Esophagus squamous epithelium (tissue), 5 donors: ENCODE measurements at places on chromosomes 4 and X.

DNA sequence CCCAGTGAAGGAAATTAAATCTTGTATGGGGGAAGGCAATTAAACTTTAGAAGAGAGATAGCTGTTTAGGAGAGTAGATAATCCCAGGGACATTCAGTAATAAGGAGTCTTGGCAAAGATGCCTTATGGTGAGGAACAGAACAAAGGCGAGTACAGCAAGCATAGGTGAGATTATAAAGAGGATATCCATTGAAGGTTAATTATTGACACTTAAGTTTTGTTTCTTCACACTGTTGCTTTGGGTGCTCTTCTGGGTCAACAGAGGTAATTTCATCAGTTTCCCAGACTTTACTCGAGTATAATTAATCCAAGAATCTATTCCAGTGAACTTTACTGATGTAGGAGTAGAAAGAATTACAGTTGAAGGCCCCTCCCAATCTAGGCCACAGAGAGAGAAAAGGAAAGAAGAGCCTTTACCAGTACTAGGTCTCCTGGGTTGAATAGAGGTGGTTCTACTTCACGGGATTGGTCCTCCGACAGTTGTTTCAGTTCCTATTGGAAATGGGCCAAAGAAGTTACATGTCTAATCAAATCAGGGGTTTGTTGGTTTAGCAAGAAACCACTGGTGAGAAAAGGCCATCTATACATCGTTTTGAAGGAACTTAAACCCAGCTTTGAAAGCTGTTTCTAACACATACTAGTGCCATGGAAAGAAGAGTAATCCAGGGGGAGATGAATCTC lies 27.2 kb downstream of the EPGN start:
- no peaks in the 10 kb centered on the region for H3K27me3 ChIP-seq
- H3K36me3 ChIP-seq = no peaks in the 10 kb centered on the region
- no peak overlapping the region for H3K4me3 ChIP-seq
- no peak for DNase-seq
- no peak overlapping the region for H3K27ac ChIP-seq

DNA sequence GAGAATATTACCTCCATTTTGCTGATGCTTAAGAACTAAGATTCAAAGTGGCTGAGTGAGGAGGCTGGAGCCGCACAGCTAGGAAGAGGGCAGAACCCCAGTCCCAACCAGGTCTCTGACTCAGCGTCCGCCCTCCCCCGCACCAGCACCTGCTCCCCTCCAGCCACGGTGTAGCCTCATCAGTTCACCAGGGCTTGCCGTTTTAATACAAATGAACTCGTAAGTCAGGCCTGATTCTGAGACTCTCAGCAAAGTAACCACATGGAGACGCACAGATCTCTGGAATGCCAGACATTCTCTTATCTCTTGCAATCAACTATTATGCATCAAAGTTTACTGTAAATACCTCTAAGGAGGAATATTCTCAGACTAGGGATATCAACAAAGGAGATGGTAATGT lies 52.4 kb downstream of the ENPP6 start:
- H3K36me3 ChIP-seq = no peaks in the 10 kb centered on the region
- H3K4me1 ChIP-seq = no peaks in the 10 kb centered on the region
- H3K27ac ChIP-seq = no peak overlapping the region
- no peak for DNase-seq

GRCh38 chr4:78754872-78755271 lies 21.3 kb upstream of the BMP2K start:
- DNase-seq = no peak
- no peaks in the 10 kb centered on the region for H3K4me1 ChIP-seq
- H3K4me3 ChIP-seq = no peak overlapping the region

GRCh38 chr4:4204401-4204745 lies 22.4 kb downstream of the OTOP1 start:
- peak overlapping the region; percentile 77 for H3K27ac ChIP-seq
- H3K4me1 ChIP-seq = peaks cover 8% of the 10 kb centered on the region
- no peaks in the 10 kb centered on the region for H3K36me3 ChIP-seq
- no peak for DNase-seq
- no peak overlapping the region for H3K4me3 ChIP-seq

DNA sequence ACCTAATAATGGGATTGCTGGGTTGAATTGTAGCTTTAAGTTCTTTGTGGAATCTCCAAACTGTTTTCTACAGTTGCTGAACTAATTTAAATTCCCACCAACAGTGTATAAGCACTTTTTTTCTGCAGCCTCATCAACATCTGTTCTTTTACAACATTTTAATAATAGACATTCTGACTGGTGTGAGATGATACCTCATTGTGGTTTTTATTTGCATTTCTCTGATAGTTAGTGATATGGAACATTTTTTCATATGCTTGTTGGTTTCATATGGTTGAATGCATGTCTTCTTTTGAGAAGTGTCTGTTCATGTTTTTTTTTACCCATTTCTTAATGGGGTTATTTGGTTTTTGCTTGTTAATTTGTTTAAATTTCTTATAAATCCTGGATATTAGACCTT lies 1718.9 kb downstream of the C4orf33 start:
- H3K27ac ChIP-seq = no peak overlapping the region
- no peaks in the 10 kb centered on the region for H3K4me1 ChIP-seq
- no peak for DNase-seq

GRCh38 chr4:7330031-7330596 lies 104.6 kb downstream of the PSAPL1 start:
- no peak for DNase-seq
- no peaks in the 10 kb centered on the region for H3K27me3 ChIP-seq
- no peak overlapping the region for H3K27ac ChIP-seq
- H3K4me3 ChIP-seq = no peak overlapping the region
- H3K4me1 ChIP-seq = peaks cover 2% of the 10 kb centered on the region

- H3K4me3 ChIP-seq = no peak overlapping the region
- no peaks in the 10 kb centered on the region for H3K27me3 ChIP-seq
- H3K36me3 ChIP-seq = no peaks in the 10 kb centered on the region
- H3K27ac ChIP-seq = no peak overlapping the region
- H3K4me1 ChIP-seq = peaks cover 3% of the 10 kb centered on the region
Observed at GRCh38 chrX:53445977-53446376, 11.8 kb upstream of the HSD17B10 start.

GRCh38 chr4:73434311-73434710 lies 1.7 kb upstream of the AFP start:
- DNase-seq = no peak
- H3K27ac ChIP-seq = no peak overlapping the region
- no peaks in the 10 kb centered on the region for H3K4me1 ChIP-seq

GRCh38 chrX:2226182-2226581 lies 274.6 kb downstream of the DHRSX start:
- H3K4me3 ChIP-seq = no peak overlapping the region
- H3K4me1 ChIP-seq = no peaks in the 10 kb centered on the region
- no peaks in the 10 kb centered on the region for H3K36me3 ChIP-seq
- H3K27me3 ChIP-seq = no peaks in the 10 kb centered on the region

- no peaks in the 10 kb centered on the region for H3K4me1 ChIP-seq
- no peak for DNase-seq
- H3K27me3 ChIP-seq = no peaks in the 10 kb centered on the region
- H3K36me3 ChIP-seq = no peaks in the 10 kb centered on the region
- no peak overlapping the region for H3K27ac ChIP-seq
Observed at GRCh38 chrX:152658302-152658701, 20.6 kb downstream of the GABRQ start.

GRCh38 chr4:116374815-116375214 lies 710.6 kb downstream of the TRAM1L1 start:
- no peaks in the 10 kb centered on the region for H3K36me3 ChIP-seq
- H3K27me3 ChIP-seq = no peaks in the 10 kb centered on the region
- DNase-seq = no peak
- no peaks in the 10 kb centered on the region for H3K4me1 ChIP-seq
- H3K27ac ChIP-seq = no peak overlapping the region

DNA sequence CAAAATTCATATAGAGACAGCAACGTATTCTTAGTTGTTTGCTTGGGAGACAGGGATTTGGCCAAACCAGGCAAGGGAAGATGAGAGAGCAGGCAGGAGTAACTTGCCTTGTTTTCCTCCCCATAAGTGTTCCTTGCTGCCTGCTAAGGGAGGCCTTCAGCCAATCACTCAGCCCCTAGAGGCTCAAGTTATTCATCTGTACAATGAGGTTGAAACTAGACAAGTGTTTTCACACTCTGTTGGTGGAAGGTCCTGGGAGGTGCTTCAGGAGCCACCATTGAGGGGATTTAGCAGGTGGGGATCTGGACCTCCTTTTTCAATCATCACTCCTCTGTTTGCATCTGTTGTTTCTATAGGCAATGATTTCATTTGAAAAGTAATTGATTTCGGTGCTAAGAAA lies 23.6 kb upstream of the HMGB3 start:
- DNase-seq = no peak
- no peak overlapping the region for H3K27ac ChIP-seq
- H3K36me3 ChIP-seq = no peaks in the 10 kb centered on the region
- no peaks in the 10 kb centered on the region for H3K27me3 ChIP-seq

GRCh38 chrX:13232484-13232883 lies 87.4 kb downstream of the ATXN3L start:
- H3K36me3 ChIP-seq = no peaks in the 10 kb centered on the region
- H3K4me3 ChIP-seq = no peak overlapping the region
- DNase-seq = no peak
- H3K4me1 ChIP-seq = no peaks in the 10 kb centered on the region
- no peak overlapping the region for H3K27ac ChIP-seq

- no peaks in the 10 kb centered on the region for H3K4me1 ChIP-seq
- no peaks in the 10 kb centered on the region for H3K36me3 ChIP-seq
- DNase-seq = no peak
- no peaks in the 10 kb centered on the region for H3K27me3 ChIP-seq
Observed at GRCh38 chr4:30833206-30833605, 113.0 kb downstream of the PCDH7 start.

DNA sequence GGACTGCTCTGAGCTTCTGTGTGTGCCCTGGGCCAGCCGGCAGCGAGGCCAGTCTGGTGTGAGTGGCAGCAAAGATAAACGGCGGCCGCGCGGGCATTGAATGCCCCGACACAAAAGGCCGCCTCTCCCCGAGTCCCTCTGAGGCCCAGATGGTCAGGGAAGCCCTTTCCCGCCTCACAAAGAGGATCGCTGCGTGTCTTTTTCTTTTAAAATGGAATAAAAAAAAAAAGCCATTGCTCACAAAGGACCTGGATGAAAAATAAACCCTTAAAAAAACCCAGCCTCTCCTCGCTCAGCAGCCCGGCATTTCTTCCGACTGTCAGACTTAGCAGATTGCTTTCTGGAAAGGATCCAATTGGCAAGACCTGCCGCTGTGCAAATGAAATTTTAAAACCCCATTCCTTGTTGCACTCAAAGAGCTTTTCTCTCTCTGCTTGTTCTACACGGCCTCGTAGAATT lies 578.7 kb downstream of the BCOR start:
- no peaks in the 10 kb centered on the region for H3K36me3 ChIP-seq
- H3K27ac ChIP-seq = no peak overlapping the region
- no peaks in the 10 kb centered on the region for H3K27me3 ChIP-seq
- H3K4me1 ChIP-seq = peaks cover 16% of the 10 kb centered on the region

DNA sequence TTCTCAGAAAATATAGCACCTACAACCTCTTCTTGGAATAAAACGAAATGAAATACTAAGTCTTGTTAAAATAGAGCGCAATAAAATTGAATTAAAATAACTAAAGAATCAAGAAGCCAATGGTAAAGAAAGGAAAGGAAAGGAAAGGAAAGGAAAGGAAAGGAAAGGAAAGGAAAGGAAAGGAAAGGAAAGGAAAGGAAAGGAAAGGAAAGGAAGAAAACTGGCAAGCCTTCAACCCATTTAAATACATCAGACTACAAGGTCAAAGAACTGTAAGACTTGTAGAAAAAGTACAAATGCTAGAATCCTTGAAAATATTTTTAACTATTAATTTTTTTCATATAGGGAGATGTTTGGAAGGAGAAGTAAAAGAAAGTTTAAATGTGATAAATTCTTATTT lies 372.1 kb downstream of the IQCM start:
- H3K36me3 ChIP-seq = no peaks in the 10 kb centered on the region
- no peak for DNase-seq
- H3K4me3 ChIP-seq = no peak overlapping the region
- H3K27me3 ChIP-seq = no peaks in the 10 kb centered on the region

- no peak for DNase-seq
- H3K36me3 ChIP-seq = no peaks in the 10 kb centered on the region
- no peak overlapping the region for H3K27ac ChIP-seq
- H3K4me3 ChIP-seq = no peak overlapping the region
- H3K27me3 ChIP-seq = no peaks in the 10 kb centered on the region
Observed at GRCh38 chrX:124986284-124986683, 333.4 kb upstream of the TEX13C start.

GRCh38 chr4:69196209-69196965 lies 18.2 kb downstream of the UGT2B11 start:
- no peak overlapping the region for H3K4me3 ChIP-seq
- DNase-seq = no peak
- no peaks in the 10 kb centered on the region for H3K4me1 ChIP-seq
